Epithelial cell of proximal tubule (primary cell): ENCODE measurements at places on chromosomes 13 and 19. TPM values are rescaled to one million over a fixed set of nuclear protein-coding genes. Genes with fewer than 3 reads are reported as not detected.

DNA sequence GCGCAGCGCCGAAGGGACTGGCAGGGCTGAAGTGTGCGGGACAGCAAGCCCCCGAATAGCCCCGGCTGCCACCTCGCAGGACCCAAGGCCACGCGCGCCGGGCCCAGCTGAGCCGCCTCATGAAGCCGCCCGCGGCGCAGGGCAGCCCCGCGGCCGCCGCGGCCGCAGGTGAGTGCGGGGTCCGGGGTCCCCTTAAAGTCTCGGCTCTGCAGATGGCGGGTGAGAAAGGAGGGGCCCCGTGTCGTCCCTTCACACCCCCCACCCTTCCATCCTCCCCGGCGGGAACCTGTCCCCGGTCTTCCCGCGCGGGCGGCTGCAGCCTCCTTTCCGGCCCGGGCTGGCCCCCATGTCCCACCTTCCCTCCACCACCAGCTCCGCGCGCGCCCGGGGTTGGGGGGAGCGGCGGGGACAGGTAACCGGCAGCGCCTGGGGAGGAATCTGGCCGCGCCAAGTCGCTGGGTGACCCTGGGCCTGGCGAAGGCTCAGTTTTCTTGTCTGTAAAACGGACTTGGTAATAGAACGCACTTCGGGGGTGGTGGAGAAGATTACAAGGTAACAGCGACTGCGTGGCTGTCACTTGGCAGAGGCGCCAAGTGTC lies 338 bp downstream of the RGCC start:
- DNase-seq: no peak

DNA sequence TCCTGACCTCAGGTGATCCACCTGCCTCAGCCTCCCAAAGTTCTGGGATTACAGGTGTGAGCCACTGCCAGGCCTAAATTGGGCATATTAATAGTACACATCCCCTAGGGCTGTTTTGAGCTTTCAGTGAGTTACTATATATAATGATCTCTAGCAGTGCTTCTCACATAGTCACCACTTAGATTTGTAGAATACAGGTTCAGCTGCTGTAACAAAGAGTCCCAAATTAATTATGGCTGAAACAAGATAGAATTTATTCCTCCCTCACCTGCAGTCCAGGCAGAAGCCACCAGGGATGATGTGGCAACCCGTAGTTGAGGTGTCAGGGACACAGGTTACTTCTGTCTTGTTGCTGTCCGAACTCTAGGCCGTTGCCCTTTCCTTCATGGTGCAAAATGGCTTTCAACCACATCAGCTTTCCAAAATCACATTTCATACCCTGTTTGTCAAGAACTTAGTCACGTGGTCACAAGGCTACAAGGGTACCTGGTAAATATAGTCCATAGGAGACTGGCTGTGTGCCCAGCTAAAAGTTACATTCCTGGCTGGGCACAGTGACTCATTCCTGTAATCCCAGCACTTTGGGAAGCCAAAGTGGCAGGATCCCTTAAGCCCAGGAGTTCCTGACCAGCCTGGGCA lies 2.9 kb downstream of the PROSER3 start:
- DNase-seq: no peak

DNA sequence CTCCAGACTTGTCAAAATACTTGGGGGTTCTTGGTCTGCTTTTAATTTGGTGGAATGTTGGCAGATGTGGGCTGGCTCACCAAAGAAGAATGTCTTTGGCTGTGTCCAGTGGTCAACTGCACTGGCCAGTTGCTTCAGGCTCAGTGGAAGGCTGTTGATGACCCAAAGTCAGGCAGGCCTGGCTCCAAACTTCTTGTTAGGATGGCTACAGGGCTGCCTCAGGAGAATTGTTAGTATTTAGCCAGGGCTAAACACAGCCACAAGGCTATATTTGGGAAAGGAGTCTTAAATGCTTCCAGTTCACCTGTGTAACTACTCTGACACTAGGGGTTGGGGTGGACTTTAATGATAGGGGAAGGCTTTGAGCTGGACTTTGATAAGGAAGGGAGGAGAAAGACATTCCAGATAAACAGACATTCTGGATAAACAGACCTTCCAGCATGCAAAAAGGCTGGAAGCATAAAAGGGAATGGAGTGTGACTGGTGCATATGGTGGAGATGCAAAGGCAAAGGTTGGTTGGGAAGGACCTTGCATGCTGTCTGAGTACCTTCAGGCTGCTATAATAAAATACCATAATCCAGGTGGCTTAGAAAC lies 116.8 kb downstream of the FOXO1 start:
- no peak for DNase-seq

DNA sequence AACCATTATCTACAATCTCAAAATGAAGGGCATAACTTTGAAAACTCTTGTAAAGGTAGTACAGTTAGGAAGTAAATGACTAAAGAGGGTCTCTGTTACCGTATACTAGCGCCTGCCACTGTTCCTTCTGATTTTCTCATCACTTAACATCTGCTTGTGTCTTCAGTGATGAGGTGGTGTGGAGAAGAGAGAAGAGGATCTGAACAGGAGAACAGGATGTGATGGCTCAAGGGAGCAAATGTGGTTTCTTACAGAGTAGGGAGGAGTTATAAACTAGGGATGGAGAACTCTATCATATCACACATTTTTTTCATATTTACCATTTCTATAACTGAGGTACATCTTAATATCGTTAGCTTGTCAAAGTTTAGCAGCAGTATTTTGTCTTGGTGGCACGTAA lies 1.1 kb downstream of the KCTD4 start:
- DNase-seq: no peak

CLEC4G gene
- total RNA-seq: not detected in 2 replicates

GRCh38 chr19:45251452-45252354 lies 632 bp downstream of the MARK4 start:
- no peak for DNase-seq
